ENCODE measurements at places on chromosomes 4 and X.

- no peak for DNase-seq
Measured at GRCh38 chr4:102311912-102312311, 33.4 kb downstream of the SLC39A8 start.

- DNase-seq = no peak
Measured at GRCh38 chrX:47530049-47530448, 31.0 kb upstream of the ARAF start.

DNA sequence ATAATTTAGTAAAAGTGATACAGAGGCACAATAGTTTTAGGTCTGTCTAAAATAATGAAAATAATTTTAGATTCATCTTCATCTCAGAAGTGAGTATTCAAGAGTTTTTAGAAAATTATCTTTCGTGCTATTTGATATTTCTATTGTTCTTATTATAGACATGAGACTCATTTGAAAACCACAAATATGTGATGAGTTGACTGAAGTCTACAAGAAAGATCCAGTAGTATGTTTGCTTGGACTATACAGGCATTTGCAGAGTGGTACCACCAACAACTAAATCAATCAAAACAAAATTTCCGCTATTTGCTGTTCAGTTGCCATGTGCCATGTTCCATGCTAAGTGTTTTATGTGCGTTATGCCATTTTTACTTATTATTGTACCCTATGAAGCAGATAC is 1318.5 kb downstream of the STIM2 start:
- DNase-seq = no peak

- DNase-seq = no peak
Measured at GRCh38 chrX:118978451-118978850, 4.0 kb downstream of the LONRF3 start.

DNA sequence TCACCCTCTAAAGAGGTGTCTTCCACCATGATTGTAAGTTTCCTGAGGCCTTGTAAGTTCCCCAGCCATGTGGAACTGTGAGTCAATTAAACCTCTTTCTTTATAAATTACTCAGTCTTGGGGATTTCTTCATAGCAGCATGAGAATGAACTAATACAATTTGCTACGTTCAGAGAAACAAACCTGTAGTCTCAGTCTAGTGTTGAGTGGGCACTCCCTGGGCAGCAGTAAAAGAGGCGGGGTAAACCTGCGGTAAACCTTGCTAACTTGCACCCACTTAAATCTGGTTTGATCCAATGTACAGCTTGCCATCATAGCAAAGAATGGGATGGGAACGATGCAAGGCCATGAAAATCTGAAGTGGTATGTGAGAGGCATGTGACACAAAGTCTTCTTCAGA is 22.4 kb downstream of the GRXCR1 start:
- no peak for DNase-seq

DNA sequence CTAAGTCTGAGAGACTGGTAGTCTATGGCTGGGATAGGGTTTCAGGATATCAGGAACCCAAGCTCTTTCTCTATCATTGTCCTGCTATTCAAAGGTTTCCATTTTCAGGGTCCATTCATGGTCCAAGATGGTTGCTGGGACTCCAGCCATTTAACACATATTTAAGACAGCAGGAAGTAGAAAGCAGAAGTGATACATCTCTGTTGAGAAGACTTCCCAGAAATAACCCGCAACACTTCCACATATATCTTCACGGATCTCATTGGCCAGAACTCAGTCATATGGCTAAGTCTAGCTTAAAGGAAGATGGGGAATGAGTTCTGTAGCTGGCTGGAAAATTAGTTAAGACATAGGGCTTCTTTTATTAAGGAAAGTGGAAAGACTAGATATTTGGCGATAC is 23.8 kb downstream of the CTSO start:
- no peak for DNase-seq

DNA sequence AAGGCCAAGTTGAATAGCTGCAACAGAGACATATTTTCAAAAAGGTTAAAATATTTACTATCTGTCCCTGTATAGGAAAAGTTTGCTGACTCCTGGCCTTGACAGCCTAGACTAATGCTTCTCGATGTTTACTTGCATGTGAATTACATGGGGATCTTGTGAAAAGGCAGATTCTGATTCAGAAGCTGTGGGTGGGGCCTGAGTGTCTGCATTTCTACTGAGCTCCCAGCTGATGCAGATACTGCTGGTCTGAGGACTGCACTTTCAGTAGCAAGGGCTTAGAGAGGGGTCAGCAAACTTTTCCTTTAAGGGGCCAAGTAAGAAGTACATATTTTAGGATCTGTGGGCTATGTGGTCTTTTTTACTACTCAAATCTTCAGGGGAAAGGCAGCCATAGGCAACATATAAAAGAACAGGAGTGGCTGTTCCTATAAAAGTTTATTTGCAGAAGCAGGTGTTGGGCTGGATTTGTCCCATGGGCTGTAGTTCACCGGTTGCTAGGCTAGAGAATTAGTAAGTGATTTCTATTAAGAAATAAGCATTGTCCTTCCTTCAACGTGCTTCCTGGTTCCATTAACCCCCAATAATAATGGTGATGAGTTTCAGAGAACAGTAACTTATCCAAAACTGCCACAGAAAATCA is 97.2 kb upstream of the PDE5A start:
- no peak for DNase-seq

GRCh38 chr4:180950377-180950776 is 1292.8 kb upstream of the TENM3 start:
- no peak for DNase-seq

DNA sequence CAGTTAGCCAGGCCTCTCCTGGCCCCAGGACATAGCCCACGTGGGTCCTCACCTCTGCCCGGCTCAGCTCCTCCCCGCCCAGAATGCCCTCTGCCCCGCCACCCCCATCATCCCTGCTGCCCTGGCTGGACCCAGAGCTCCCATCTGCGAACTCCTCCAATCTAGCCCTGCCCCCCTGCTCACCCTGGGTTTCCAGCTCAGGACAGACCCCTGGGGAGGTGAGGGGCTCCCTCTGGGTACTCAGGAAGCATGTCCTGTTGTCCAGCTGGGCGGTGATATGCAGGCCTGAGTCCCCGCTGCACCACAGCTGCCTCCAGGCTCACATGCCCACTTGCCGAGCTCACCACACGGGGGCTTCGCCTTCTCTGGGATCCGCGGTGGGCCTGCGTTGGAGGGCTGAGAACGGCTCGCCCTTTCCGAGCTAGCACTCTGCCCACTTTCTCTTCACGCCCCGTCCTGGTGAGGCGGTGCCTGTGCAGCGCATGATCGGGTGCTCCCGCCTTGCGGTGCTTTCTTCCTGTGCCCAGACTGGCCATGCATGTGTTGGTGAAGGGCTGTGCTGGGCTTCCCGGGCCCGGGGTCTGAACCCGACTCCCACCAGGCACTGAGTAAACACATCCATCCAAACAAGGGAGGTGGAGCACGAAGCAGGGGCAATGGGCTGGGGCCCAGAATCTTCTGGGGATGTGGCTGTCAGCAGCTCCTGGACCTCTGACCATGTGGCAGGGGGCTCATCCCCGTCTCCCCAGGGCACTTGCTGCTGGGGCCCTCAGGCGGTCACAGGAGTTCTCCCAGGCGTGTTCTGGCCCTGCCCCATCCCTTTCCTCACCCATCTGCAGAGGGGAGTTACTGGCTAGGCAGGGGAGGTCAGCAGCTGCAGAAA is 74.3 kb downstream of the RGS12 start:
- DNase-seq = no peak

GRCh38 chr4:35725131-35725530 is 519.2 kb downstream of the ARAP2 start:
- no peak for DNase-seq

DNA sequence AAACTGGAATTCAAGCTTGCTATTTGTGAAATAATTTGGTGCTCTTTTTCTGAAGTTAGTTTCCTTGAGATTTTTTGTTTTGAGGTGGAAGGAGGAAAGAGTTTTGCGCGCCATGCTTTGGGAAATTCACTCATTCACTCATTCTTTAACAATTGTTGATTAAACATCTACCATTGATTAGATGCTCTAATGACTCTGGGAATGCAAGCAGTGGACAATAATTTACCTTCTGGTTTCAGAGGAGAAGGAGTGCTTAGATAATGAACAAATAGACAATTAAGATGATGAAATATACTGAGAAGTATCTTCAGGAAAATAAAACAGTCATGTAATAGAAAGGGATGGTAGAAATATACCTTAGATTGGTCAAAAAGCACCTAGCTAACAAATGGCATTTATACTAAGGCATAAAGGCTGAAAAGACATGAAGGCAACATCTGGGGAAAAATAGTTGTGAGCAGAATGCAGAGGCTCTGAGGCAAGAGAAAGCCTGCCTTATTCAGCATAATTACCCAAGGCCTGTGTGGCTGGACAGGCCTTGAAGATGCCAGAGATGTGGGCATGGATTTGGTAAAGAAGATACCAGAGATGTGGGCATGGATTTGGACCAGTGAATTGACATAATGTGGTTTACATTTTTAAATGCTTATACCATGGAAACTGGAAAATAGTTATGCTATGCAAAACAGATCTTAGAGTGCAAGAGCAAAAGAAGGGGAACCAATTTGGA is 2.7 kb upstream of the COMMD8 start:
- DNase-seq = no peak

DNA sequence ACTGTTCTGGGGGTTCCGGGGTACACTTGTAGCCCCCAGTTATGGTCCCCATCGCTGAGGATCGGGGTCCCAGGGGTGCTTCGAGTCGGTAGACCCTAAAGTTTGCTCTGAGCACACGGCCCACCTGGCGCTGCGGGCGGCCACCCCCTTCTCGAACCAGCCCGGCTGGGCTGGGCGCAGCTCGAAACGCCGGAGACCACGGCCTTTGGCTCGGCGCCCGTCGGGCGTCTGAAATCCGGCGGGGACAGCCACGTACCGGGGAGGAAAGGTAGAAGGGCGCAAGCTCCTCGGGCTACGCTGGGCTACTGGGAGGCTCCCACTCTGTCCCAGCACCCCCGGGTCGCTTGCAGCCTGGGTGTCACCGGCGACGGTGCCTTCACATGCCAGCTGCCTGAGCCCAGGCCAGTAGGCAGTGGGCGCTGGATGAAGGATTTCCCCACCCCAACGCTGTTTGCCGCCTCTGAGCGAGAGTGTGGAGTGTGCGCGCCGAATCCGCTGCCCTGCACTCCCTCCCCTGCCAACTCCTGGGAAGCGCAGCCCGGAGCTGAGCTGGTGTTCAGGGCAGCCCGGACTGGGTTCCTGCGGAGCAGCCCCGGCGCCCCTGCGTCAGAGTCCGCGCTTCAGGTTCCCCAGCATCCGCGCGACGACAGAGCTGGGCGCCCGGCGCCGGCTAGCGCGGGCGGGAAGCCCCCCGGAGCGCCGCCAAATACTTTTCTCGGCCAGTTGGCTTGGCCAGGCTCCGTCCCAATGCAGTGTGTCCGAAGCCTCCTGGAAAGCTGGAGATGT is 637 bp downstream of the MAMLD1 start:
- DNase-seq = no peak

DNA sequence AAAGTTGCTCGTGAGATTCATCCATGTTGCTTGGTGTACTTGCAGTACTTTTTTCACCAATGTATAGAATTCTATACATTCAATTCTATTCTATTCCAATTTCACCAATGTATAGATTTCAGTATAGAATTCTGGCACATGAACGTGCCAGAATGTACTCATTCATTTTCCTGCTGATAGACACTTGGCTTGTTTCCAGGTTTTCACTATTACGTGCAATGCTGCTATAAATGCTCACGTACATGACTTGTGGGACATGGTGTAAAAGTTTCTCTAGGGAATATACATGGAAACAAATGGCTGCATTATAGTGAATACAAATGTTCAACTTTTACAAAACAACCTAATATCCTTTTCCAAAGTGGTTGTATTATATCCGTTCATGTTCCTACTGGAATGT is 6.8 kb upstream of the CXorf66 start:
- no peak for DNase-seq

DNA sequence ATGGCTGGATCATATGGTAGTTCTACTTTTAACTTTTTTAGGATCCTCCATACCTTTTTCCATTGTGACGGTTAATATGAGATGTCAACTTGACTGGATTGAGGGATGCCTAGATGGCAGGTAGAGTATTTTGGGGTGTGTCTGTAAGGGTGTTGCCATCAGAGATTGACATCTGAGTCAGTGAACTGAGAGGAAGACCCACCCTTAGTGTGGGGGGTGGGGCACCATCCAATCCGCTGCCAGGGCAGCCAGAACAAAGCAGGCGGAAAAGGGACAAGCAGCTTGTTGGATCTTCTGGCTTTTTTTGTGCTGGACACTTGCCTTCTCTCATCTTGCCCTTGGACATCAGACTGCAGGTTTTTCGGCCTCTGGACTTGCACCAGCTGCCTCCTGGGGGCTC is 168.5 kb upstream of the CXCL13 start:
- no peak for DNase-seq

- no peak for DNase-seq
Measured at GRCh38 chr4:181608181-181608580, 635.0 kb upstream of the TENM3 start.

DNA sequence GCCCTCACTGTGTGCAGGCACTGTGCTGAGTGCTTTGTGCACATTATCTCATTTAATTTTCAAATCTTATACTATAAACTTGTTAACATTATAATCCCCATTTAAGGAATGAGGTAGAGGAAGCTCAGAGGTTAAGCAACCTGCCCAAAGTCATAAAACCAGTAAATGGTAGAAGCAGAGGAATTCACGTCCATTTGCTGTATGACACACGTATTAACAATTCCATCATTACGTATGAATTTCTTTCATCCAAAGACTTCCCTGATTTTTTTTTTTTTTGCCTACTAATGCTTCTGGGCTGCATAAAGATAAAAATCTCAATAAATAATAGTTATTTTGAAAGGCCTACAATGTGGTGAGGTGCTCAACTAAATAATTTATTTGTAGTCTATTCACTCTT is 64.5 kb upstream of the H2AZ1 start:
- no peak for DNase-seq

DNA sequence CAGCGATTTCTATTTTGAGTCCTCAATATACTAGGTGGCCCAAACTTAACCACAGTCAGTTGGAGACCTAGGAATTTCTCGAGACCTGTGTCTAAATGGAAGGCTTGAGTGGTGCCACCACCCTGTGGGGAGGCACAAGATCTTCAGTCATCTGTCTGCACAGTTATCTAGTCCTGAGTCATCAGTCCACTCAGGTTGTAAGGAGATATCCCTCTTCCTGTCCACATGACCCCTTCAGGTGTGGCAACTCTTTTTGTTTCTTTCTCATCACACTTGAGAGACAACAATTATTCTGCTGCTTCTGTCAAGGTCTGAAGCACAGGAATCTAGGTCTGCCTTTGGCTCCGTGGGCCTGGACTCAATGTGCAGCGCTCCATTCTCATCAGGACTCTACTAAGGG is 64.4 kb upstream of the IBSP start:
- DNase-seq = no peak

DNA sequence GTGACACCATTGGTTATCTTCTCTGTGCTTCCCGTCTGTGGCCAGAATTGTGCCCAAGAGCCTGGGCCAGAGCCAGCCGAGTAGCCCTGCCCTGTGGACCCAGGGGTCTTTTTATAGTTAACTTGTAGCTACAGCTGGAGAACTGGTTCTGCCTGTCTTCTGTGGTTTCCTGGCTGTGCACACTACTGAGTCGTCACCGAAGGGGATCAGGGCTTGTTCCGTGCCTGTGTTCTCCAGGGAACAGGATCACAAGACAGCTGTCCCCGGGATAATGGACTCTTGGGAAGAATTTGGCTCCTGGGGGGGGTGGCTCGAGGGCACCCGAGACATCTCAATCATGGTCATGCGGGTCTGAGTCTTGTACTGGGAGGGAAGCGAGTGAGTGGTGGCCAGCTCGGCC is 22.1 kb upstream of the OPN1LW start:
- DNase-seq = no peak

All from stimulated activated CD8-positive, alpha-beta memory T cell treated with anti-CD3 and anti-CD28 coated beads, Interleukin-7, amount 100 ng/mL, for 48 hours (primary cell).